ENCODE measurements at places on chromosomes 7 and 10.

DNA sequence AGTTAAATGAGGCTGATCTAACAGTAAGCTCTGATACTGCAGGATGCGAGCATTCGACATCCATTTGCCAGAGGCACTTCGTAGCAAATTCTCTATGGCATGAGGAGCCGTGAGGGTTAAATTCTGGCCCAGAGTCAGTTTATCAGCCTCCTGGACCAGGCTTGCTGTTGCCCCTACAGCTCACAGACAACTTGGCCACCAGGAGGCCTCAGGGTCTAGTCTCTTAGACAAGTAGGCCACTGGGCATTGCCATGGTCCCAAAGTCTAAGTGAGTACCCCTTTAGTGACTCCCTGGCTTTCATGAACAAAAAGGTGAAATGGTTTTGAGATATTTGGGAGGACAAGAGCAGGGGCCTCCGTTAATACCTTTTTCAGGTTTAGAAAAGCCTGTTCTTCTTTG, 178.0 kb upstream of the MBL2 start:
- no peak for DNase-seq

DNA sequence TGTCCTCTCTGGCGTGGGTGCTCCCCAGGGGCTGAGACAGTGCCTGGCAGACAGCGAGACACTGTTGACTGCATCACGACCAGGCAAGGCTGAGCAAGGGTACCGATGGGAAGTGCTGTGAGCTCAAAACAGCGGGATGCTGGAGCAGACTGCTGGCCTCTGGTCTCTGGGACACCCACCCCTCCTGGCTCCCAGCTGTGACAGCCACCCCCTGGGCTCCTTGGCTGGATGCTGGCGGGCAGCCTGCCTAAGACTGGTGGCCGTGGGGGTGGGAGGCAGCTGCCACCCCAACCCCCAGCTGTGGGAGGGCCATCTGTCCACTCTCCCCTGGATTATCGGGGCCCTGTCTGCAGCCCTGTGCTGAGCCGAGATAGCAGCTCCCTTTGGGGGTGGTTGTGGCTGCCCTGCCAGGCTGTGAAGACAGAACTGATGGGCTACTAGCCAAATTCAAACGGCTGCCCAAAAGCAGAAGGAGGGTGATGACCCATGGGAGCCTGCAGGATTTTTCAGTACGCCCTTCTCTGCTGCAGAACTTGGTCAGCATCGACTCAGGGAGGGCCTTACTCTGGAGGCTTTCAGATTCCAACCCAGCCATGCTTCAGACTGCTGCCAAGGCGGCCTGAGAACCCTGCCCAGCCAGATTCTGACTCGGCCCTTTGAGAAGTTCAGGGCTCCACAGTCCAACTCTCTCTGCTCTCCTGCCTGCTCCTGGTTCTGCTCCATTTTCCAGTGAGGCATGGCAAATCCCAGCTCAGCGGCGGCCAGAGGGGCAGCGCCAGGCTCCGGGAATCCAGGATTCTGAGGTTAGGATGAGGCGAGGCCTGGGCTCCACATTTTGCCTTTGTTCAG, 125.3 kb downstream of the NEURL1 start:
- DNase-seq, result no peak

GRCh38 chr7:140645166-140645900, 4.7 kb upstream of the DENND2A start:
- DNase-seq, result no peak

DNA sequence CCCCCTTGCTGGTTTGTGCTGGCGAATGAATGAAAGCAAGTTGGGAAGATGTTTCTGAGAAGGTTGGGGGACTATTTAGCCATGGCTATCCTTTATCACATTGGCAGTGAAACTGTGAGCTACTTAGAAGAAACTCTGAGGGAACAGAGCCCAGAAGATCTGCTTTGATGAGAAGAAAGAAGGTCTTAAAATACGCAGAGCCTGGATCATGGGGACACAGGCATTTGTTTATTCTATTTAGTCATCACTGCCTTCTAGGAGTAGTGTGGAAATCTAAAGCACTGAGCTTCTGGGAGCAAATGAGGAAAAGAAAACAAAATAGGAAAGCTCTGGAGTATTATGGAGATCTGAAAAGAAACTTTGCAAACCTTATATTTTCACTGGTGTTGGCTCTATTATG, 28.5 kb downstream of the CPED1 start:
- DNase-seq, result no peak

- no peak for DNase-seq
Observed at GRCh38 chr7:3443716-3444115, 142.7 kb downstream of the SDK1 start.

- DNase-seq, result no peak
Observed at GRCh38 chr7:152543799-152544198, 108.0 kb upstream of the KMT2C start.

Measured in stimulated activated CD4-positive, alpha-beta T cell treated with anti-CD3 and anti-CD28 coated beads, Interleukin-15, amount 100 ng/mL, for 48 hours (primary cell).